Stimulated activated effector memory CD8-positive, alpha-beta T cell treated with anti-CD3 and anti-CD28 coated beads, Interleukin-12 subunit alpha, Interleukin-12 subunit beta, amount 100 ng/mL, for 72 hours (primary cell): ENCODE measurements at places on chromosomes 7 and 10.

GRCh38 chr7:99392046-99392445, 16.4 kb downstream of the PDAP1 start:
- no peak for DNase-seq

- no peak for DNase-seq
These were observed 610.2 kb downstream of the AUTS2 start for GRCh38 chr7:70208236-70209063.

DNA sequence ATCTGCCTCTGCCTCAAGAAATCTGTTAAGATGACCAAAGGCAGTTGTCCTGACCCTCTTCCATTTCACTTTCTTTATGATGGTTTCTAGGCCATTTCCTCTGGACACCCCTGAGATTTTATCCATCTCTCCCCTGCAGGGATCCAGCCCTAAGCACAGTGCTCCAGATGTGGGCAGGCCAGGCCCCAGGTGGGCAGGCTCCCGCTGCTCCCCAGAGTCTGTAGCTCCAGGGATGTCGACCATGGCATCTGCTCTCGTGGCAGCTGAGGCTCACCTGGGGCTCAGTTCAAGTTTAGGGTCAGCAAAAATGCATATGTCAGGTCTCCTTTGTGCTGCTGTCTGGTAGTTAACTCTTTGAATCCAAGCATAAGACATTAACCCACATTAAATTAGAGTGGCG, 11.8 kb downstream of the CEP41 start:
- DNase-seq: no peak

DNA sequence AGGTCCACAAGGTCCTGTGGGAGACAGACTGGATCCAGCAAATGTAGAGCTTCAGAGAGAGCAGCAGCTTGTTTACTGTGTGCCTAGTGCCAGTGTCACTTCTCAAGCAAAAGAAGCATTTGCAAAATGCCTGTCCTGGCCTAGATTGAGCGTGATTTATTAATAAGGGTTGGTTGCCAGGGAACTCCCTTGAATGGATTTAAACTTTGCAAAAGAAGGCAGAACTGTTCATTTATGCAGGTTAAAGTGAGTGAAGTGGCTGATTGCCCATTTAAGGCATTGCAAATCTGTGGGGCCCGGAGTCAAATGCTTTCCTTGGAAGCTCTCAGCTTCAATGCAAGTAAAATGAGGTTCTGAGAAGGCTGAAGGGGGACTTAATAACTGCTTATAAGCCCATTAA, 71.3 kb downstream of the CDHR3 start:
- DNase-seq: no peak

DNA sequence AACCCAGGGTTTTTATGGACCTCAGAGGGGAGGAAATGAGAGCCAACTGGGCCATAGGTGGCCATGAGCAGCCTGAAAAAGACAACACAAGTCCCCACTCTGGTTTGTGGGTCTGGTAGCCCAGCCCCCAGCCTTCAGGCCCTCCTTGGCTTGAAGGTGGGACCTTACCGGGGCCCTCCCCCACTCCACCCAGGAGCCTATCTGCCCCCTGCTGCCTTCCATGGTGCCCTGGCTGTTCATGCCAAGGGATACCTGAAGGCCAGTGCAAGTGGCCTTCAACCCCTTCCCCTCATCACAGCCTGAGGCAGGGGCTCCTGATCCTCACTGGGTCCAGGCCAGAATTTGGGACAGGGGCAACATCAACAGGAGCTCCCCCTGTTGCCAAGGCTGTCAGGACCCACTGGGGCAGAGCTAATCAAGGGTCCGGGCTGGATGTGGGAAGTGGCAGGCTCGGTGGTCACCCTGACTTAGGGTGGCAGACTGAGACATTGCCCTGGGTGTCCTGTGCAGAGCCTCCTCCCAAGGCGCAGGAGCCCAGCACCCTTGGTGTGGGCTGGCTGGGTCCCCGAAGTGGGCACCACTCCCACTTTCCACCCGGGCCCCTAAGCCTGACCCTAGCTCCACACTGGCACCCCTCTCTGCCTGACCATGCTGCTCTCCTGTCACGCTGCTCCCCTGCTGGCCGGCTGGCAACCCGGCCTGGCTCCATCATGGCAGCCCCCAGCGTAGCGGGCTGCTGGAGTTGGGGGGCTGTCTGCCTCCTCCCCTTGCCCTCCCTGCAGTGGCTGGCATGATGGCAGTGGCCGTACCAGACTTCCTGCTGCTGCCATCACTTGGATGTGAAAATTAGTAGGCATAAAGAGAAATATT, 6.4 kb downstream of the WDFY4 start:
- no peak for DNase-seq

DNA sequence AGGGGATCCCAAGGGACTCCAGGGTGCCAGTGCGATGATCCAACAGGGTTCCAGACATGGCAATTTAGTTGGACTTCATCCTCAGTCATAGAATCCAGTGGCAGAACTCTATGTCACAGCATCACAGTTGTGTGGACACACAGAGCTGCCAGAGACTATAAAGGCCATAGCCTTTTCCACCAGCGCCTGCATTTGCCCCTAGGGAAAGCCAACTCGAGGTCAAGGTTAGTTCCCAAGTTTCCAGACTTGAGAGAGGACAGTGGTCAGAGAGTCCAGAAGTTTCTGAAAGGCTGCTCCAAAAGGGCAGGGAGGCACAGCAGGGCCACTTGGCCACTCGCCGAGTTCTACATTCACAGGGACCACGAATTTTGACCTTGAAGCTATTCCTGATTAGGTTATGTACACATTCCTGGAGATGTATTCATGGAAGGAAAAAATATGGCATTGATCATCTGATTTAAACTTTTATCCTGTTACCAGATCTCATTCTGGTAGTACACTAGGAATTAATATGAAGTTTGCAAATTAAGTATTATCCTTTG, 170.1 kb downstream of the KCNMA1 start:
- DNase-seq: no peak

DNA sequence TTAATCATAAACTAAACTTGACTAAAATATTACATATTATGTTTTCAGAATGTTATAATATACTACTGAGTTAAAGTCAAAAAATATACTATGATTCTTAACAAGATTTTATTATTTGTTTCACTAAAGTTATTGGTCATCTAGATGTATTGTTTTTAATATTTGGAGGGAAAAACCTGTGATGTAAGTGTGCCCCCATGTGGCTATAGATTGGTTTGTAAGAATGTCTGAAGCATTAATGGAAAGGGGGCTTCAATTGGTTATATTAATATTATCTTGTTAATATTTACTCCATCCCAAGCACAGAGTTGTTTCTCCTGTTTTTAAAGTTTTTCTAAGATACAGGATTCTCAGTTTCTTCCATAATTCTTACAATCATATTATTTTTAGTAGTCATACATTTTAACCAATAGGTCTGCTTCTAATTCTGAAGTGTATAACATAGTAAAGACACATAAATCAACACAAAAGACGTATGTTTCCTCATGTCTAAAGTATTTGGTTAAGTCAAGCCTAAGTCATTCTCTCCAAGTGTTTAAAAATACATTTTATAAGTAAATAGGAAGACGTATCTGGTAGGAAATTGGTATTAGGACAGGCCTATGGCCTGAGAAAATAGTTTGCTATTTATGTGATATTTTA, 58.0 kb downstream of the GNAT3 start:
- DNase-seq: no peak

DNA sequence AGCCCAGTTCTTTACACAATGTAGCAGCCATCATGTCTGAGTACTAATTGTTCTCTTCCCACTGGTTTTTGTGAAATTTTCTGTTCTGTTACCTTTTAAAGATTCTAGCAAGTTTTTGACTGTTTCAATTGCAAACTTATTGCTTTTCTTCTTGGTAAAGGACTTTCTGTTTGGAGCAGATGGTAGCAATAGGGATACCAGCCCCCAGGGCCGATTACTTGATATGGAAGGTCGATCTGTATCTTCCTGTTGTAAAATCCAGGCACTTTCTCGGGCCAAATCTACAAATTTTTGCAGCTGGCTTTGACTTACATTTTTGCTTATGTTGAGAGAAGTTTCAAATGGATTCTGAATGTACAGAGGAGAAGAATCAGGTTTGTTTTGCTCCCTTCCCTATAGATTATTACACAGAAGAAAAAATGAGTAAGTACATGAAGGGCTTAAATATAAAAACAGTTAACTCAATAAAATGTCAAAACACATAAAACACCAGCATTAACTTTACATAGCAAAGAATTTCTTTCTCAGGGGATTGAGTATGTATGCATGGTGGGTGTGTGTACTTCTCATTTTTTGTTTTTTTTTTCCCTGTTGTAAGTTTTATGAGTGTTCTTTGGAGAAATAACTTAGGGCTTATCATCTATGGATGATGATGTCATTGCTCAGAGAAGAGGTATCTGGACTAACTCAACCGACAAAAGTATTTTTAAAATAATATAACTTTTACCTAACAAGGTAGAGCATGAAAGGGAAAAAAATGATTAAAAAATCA, 35.3 kb downstream of the MTPAP start:
- DNase-seq: no peak

DNA sequence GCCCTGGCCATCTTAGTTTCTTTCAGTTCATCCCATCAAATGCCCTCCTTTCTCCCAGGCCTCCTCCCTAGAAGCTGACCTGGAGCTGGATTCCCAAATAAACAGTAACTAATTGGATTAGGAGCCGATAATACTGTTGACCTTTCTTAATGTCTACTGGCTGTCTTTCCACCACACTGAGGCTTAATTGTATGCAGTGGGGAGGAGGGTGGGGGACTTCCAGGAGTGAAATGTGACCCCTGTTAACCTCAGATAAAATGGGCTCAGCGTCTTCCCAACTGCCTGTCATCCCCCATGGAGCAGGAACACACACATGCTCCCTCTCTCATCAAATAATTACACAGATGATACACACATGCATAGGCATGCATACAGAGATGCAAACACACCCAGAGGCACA, 53.7 kb upstream of the LBX1 start:
- no peak for DNase-seq
